Stimulated activated CD8-positive, alpha-beta memory T cell treated with anti-CD3 and anti-CD28 coated beads, Interleukin-2, amount 100 ng/mL, for 1 hour (primary cell): ENCODE measurements at places on chromosomes 2 and 18.

GRCh38 chr18:43277164-43277600 lies at the start of gene SYT4:
TSS of gene SYT4 (minus strand) at chr18:43277490. CDS start at chr18:43277281, 209 bp downstream.
- no peak for DNase-seq

DNA sequence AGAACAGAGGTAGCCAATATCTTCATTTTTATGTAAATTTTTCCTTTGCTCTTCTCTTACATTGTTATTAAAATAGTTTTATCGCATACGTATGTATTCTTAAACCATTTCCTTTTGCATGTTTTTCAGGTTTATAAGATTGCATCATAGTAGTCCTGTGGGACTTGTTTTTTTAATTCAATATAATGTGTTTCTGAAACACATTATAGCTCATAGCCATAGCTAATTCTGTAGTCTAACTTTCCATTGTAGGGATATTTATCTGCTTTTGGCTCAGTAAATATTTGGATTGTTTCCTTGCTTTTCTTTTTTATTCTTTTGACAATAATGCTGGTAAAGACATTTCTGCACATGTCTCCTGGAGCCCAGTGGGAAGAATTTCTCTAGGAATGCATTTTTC lies 484.3 kb downstream of the PTPRM start:
- DNase-seq: no peak

GRCh38 chr2:121288454-121289231 lies 3.6 kb upstream of the TFCP2L1 start:
- no peak for DNase-seq

DNA sequence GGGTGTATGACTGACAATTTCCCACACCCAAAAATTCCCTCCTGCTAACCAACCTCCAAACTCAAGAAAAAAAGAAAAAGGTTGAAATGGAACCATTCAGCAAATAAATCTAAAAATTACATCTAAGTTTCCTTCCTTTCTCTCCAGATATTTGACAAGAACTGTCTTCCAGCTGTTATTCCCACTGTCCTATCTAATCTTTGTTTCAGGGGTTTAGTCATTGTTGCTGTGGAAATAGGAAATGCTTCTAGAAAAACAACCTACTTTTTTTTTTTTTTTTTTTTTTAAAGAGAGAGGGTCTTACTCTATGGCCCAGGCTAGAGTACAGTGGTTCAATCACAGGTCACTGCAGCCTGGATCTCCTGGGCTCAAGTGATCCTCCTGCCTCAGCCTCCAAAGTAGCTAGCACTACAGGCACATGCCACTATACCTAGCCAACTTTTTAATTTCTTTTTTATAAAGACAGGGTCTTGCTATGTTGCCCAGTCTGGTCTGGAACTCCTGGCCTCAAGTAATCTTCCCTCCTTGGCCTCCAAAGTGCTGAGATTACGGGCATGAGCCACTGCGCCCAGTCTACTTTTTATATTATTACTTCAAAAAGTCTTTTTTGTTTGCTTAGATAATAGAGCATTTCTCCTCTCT lies 88.1 kb downstream of the ITSN2 start:
- no peak for DNase-seq

GRCh38 chr18:49139766-49140165 lies 189.0 kb upstream of the SMAD7 start:
- no peak for DNase-seq

GRCh38 chr2:47903781-47904490 lies 2.4 kb downstream of the FBXO11 start:
- no peak for DNase-seq

GRCh38 chr2:158486970-158487325 lies 30.2 kb downstream of the PKP4 start:
- DNase-seq: no peak

- no peak for DNase-seq
Measured at GRCh38 chr2:207180741-207181140, 15.0 kb upstream of the KLF7 start.

DNA sequence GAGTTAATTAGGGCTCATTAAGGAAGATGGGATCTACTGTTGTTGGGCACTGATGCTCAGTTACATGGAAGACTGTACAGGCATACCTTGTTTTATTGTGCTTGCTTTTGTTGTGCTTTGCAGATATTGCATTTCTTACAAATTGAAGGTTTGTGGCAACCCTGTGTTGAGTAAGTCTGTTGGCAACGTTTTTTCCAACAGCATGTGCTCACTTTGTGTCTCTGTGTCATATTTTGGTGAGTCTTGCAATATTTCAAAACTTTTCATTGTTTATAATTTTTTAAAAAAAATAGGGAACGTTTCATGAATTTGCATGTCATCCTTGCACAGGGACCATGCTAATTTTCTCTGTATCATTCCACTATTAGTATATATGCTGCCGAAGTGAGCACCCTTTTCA lies 15.6 kb downstream of the PHLPP1 start:
- no peak for DNase-seq

DNA sequence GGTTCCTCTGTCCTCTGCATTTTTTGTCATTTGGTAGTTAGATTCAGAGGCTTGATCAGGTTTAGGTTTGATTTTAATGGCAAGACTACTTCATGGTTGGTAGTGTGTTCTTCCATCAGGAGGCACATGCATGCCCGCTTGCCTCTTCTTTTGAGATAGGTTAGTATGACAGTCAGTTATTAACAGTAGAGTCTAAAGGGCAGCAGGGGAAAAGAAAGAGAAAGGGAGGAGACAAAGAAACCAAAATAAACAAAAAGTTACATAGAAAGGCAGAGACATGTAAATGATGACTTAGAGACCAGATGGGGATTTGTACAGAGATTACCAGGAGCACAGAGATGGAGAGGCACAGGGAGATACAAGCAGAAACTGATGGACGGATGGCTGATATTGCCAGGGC lies 10.2 kb upstream of the RMP24 start:
- DNase-seq: no peak

- DNase-seq: no peak
Measured at GRCh38 chr2:30768708-30769480, 38.4 kb downstream of the CAPN13 start.

GRCh38 chr2:205681401-205682238 lies 681 bp upstream of the NRP2 start:
- DNase-seq: no peak

- DNase-seq: no peak
Measured at GRCh38 chr2:72089028-72089427, 58.6 kb downstream of the CYP26B1 start.

DNA sequence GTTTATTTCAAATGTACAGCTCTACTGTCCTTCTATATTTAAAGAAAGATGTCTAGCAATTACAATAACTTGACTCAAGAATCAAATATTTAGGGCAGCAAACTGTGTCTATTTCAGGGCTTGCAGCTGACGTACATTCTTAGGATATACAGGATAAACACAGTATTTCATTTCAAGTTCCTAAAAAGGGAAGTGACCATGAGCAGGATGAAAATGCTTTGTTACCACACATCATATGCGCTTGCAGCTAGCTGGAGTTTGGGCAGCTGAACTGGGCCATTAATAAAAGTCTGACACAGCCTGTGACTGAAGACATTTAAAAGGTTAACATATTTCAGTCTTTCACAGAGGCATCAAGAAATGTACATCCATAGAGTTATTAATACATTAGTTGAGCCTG lies 264.6 kb upstream of the TRIB2 start:
- no peak for DNase-seq

DNA sequence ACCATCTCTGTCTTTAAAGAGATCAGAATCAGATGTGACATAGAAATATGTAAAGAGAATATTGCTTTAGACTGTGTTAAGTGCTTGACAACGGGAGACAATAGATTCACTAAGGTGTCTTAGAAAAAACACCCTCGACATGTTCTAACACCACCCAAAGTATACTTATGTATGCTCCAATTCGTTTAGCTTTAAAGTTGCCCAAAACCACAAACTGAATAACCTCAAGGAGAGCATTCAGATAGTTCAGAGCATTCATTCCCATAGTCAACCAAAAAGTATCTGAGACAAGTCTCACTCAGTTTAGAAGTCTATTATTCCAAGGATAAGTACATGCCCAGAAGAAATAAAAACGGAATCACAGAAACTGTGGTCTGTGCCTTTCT lies 96.4 kb downstream of the KYNU start:
- no peak for DNase-seq

GRCh38 chr2:223113161-223113560 lies 61.2 kb downstream of the KCNE4 start:
- DNase-seq: no peak

DNA sequence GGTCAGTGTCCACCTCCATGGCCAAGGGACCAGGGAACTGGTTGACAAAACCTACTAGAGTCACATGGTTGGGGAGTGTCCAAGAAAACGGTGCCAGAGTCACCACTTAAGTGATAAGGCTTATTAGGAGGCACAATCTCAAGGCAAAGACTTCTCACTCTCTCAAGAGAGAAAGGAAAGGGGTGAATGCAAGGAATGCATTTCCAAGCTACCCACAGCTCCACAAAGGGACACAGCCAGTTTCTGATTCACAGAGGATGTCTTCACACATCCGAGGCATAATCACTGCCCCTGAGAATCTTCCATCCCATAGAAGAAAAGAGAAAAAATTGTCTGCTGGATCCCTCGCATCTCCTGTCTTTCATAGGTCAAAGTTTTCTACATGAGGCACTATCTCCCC lies 269.3 kb downstream of the TNS1 start:
- DNase-seq: no peak
